ENCODE measurements at places on chromosomes 3 and 15.

GRCh38 chr3:19920401-19921080 is 13.5 kb downstream of the EFHB start:
- DNase-seq, result no peak

GRCh38 chr3:2554656-2555055 is 456.0 kb downstream of the CNTN4 start:
- no peak for DNase-seq

DNA sequence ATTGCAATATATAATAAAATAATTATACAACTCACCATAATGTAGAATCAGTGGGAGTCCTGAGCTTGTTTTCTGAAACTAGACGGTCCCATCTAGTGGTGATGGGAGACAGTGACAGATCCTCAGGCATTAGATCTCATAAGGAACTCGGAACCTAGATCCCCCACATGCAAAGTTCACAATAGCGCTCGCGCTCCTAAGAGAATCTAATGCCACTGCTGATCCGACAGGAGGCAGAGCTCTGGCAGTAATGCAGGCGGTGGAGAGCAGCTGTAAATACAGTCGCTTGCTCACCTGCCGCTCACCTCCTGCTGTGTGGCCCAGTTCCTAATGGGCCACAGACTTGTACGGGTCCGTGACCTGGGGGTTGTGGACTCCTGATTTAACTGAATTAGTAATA is 87.8 kb downstream of the P3H2 start:
- no peak for DNase-seq

DNA sequence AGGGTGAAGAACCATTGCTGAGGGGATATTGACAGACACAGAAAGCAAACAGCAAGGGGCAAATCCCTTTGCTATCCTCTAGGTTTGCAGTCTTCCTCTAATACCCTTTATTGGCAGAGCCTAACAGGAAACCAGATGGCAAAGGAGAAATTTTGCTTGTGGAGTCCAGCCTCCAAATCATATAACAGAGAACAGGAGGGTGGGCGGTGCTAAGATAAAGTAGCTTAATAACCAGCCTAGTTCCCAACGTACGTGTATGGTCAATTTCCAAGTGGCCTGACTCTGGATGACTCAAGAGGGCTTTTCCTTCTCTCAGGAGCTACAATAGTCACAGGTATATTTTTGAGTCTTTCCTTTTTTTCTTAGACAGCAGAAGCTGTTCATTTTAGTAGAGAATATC is 404.5 kb downstream of the PDCD6IP start:
- DNase-seq, result no peak

DNA sequence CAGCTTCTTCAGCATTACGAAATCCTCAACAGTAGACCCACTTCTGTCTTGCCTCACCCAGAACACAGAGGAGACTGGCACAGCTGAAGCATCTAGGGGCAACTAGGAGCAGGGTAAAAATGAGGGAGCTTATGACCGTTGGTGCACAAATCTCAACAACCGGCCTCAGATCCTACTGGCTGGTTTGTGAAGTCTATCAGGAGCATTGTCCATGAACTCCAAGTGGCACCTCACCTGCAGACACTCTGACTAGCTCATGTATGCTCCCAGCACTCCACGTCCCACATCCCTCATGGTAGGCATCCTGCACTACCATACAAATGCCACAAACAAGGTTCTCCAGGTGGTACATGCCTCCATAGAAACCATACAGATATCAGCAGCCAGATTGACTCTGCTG is 163.1 kb downstream of the TLE3 start:
- DNase-seq, result no peak

- DNase-seq, result no peak
Measured at GRCh38 chr15:100097342-100098127, 244.2 kb downstream of the ADAMTS17 start.

- DNase-seq, result no peak
Measured at GRCh38 chr3:47473391-47473790, 2.4 kb downstream of the SCAP start.

GRCh38 chr3:188389711-188390342 is 235.9 kb downstream of the LPP start:
- peak; percentile 56 for DNase-seq

All from activated CD4-positive, alpha-beta T cell treated with anti-CD3 and anti-CD28 coated beads, Interleukin-2, Interleukin-4, amounts not matched to agents 100 ng/mL and 50 ng/mL, durations not matched to agents 16 hours and 8 hours (primary cell).